ENCODE measurements at places on chromosomes 2 and 18. TPM values are rescaled to one million over a fixed set of nuclear protein-coding genes. Genes with fewer than 3 reads are reported as not detected.

- no peak for DNase-seq
Measured at GRCh38 chr2:227597998-227598397, 695 bp upstream of the SCYGR2 start.

DNA sequence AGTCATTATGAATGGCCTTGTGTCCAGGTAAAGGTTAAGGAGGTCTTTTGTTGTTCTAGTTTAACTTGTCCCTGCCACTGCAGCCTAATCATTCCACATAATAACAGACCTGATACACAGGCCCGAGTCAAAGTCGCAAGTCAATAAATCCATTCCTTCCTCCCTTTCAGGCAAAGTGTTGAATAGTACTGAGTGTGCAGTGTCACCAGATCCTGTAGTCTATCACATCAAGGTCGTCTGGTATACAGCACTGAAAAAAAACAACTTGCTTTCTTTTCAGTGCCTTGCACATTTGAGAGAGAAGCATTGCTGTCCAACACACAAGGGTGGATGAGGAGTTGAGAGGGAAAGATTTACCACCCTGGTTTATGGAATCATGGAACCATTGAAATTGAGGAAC is 606.2 kb downstream of the BCL11A start:
- DNase-seq = no peak

DNA sequence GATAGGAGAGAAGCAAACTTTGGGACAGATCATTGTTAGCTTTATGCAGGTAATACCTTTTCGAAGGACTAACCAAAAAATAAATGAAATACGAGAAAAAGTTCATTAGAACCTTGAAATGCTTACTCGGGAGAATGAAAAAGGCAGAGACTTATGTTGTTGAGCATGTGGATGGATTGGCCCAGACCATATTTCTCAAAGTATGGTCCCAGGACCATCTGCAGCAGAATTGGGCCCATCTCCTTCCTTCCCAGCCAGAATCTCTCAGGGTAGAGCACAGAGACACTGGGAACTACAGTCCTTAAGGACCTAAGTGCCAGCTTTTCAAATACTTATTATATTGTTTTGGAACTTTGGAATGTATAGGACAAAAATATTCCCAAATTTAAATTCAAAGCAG is 50.8 kb downstream of the KCTD18 start:
- DNase-seq = no peak

GRCh38 chr18:35431374-35431741 is 54.2 kb upstream of the ZNF396 start:
- DNase-seq = no peak

DNA sequence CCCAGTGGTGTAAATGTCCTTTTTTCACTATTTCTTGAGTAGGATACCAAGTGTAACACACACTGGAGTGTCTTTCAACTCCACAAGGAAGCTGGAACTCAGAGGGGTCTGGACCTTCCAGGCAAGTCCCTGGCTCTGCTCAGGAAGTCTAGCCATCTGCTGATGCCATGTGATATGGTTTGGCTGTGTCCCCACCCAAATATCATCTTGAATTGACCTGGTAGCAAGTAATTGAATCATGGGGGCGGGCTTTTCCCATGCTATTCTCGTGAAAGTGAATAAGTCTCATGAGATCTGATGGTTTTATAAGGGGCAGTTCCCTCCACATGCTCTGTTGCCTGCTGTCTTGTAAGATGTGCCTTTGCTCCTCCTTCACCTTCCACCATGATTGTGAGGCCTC is 99.4 kb upstream of the CDC42EP3 start:
- no peak for DNase-seq

GRCh38 chr2:120313695-120314615 is 32.0 kb upstream of the INHBB start:
- no peak for DNase-seq

DNA sequence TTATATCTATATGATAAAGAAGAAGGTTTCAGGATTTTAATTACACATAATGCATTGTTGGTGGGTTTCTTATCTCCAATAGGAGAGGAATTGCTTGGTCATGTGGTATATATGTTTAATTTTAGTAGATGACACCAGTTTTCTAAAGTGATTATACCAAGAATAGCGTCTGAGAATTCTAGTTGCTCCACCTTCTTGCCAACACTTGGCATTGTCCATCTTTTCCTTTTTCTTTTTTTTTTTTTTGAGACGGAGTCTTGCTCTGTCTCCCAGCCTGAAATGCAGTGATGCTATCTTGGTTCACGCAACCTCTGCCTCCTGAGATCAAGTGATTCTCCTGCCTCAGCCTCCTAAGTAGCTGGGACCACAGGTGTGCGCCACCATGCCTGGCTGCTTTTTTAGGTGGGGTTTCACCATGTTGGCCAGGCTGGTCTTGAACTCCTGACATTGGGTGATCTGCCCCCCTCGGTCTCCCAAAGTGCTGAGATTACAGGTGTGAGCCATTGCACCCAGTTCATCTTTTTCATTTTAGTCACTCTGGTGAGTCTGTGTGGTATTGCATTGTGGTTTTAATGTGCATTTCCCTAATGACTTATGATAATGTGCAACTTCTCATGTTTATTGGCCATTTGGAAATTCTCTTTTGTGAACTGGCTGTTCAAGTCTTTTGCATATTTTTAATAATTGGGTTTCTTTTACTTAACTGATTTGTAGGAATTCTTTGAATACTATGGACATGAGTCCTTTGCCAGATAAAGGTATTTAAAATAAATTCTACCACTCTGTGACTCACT is 37.3 kb upstream of the ZNF512 start:
- DNase-seq = no peak

DNA sequence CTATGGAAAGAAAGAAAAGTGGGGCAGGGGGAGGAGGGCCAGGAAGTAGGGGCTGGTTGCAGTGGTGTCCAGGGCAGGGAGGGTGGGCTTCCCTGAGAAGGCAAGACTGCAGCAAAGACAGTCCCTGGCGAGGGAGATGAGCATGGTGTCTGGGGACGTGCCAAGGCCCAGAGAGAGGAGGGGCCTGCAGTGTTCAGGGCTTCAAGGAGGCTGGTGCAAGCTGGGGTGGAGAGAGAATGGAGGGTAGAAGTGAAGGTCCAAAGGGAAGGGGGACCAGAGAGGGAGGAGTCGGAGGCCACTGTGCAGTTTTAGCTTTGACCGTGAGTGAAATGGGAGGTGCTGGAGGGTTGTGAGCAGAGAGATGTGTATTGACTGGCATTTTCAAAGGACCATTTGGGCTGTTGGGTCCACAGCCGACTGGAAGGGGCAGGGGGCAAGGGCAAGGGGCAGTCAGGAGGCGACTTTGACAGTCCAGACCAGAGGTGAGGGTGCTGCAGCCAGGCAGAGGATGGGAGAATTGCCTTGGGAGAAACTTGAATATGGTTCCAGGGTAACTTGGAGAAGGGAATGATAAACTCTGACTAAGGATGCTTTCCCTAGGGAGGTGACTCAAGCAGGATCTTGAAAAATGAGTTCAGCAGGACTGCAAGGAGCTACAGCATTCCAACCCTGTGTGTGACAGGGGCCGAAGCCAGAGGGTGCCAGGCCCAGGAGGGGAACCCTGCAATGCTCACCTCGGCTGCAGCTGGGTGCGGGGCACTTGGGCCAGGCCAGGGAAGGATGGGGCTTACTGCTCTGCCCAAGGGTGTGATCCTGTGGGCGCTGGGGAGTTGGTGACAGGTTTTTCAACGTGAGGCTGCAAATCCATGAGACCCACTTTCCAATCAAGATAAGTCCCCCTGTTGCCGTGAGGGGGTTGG is 177.1 kb upstream of the HAAO start:
- no peak for DNase-seq

MBOAT2 gene
- 34.9 TPM for total RNA-seq

NLRC4 gene
- total RNA-seq = not detected

TSHZ1 gene
- 5.1 TPM for total RNA-seq

All from epithelial cell of proximal tubule (primary cell).